Suppressor macrophage (primary cell): ENCODE measurements at places on chromosomes 2 and 18.

DNA sequence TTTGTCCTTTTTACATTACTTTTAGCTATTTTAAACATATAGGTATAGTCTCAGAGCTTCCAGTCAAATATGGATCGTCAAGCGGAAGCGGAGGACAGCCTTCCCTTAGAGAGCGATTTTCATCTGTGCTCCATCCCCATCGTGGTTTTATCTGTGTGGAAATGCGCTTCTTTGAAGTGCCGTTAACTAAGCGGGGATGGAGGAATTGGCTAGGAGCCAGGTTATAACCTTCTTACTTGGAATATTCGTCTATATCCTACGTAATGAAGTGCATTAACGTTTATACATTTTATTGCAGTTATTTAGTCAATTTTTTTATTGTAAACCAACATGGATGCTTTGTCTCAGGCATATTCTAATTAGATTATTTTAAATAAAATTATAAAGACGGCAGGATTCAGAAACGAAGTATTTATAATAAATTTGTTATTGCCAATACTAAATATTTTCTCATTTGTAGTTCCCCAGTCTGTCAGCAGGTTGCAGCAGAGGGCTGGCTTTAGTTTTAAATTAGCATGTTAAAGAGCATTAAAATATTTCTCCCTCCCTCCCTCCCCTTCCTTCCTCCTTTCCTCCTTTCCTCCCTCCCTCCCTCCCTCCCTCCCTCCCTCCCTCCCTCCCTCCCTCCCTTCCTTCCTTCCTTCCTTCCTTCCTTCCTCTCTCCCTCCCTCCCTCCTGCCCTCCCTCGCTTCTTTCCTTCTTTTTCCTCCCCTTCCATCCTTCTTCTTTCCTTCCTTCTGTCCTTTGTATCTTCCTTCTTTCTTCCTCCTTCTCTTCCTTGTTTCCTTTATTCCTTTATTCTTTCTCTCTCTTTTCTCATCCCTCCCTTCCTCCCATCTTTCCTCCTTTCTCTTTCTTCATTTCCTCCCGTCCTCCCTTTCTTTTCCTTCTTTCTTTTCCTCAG lies 80.6 kb upstream of the DOCK10 start:
- peak; percentile 37 for DNase-seq

DNA sequence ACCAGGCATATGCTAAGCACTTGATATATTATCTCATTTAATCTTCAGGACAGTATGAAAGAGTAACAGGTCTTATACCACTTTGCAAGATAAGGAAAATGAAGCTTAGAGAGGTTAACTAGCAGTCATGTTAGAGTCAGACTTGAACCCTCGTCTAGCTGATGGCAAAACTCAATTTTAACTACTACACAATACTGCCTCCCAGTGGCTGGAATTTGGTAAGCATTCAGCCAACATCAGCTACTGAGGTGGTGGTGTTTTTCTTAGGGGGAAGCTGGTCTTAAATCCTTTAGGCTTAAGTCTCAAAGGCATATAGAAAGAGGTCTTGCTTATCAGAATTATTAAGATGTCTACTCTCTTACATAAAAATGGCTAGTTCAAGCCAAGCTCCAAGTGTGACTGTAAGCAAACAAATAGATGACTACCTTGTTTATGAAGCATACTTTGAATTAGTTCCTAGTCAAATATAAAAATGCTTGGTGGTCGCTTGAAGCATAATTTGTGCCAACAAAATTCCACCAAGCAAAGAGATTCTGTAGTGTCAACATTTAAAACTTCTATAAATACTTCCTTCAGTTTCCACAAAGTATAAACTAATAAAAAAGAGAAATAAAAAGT lies 325.4 kb upstream of the FIGN start:
- DNase-seq: peak; percentile 55

GRCh38 chr2:200301953-200302858 lies 4.3 kb upstream of the SPATS2L start:
- no peak for DNase-seq

GRCh38 chr2:228709788-228710371 lies 528.4 kb upstream of the SPHKAP start:
- DNase-seq: no peak

- DNase-seq: peak; percentile 24
Measured at GRCh38 chr2:114543236-114543766, 100.9 kb downstream of the DPP10 start.

GRCh38 chr2:230403746-230404145 lies 12.3 kb upstream of the SP100 start:
- DNase-seq: no peak

GRCh38 chr2:44839771-44840502 lies 101.6 kb upstream of the SIX3 start:
- DNase-seq: no peak

DNA sequence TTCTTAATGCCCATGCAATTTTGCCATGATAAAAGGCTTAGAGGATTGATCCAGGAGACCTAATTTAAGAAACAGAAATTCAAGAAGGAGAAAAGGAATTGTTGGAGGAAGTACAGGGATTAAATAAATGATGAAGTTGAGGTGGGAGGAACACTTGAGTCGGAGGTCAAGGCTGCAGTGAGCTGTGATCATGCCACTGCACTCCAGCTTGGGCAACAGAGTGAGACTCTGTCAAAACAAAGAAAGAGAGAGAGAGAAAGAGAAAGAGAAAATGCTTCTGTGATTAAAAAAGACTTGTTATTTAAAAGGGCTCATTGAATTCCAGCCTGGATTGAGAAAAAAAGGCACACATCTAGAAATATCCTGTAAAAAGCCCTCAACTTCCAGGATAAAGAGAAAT lies 123.2 kb downstream of the B3GNT2 start:
- no peak for DNase-seq

DNA sequence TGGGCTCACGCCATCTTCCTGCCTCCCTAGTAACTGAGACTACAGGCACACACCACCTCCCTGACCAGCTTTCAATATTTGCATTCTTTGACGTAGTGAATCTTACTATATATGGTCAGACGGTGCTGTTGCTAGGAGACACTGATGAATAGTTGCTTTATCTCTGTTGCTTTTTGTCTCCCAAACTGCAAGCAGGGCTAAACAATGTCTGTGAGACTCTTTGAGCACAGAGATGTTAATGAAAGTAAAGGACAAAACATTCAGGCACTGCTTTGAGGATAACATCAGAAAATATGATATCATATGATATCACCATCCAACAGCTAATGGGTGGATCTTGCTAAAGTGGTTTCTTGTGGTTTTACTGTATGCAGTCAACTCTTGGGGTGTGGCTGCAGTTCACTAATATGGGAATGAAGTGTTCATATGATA lies 43.0 kb downstream of the EMILIN2 start:
- no peak for DNase-seq

DNA sequence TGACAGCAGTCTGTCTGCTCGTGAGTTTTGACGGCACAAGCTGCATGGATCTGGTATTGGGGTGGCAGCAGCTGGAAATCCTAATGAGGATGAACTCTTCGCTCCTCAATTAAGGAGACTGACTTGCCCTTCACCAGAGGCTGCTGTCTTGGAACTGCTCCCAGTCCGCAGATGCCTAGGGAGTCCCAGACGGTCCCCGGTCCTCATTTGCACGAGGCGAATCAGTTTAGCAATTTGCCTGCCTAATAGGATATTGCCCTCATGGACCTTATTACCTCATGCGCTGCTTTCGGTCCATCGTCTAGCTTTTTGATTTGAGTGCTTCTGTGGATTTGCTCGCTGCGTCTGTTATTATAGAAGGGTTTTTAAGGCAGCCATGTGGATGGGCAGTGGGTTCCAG lies 40.6 kb downstream of the ASAP2 start:
- DNase-seq: no peak

- DNase-seq: no peak
Measured at GRCh38 chr2:136764452-136765255, 691 bp upstream of the THSD7B start.

GRCh38 chr2:10900216-10901109 lies 11.3 kb upstream of the KCNF1 start:
- peak; percentile 68 for DNase-seq

DNA sequence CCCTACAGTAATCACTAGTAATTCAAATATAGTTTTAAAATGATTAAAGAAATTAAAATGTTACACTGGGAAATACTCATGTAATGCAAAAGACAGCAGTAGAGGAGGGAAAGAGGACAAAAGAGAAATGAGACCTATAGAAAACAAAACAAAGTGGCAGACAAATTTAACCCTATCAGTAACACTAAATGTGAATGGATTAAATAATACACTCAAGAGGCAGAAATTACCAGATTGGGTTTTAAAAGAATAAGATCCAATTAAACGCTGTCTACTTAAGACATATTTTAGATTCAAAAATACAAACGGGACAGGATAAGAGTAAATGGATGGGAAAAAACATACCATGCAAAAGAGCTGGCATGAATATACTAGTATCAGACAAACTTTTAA lies 17.0 kb downstream of the TLK1 start:
- no peak for DNase-seq

- DNase-seq: no peak
Measured at GRCh38 chr2:207291625-207292252, 126.0 kb upstream of the KLF7 start.

DNA sequence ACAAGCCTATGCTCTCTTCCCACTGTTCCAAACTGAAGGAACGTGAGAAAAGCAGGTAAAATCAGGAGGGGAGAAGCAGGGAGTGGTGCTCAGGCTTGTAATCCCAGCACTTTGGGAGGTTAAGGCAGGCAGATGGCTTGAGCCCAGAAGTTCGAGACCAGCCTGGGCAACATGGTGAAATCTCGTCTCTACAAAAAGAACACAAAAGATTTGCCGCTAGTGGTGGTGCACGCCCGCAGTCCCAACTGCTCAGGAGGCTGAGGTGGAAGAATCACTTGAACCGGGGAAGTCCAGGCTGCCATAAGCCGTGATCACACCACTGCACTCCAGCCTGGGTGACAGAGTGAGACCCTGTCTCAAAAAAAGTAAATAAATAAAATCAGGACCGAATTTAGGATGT lies 1.3 kb upstream of the TMSB10 start:
- no peak for DNase-seq
